ENCODE measurements at places on chromosomes 7 and 10. TPM values are rescaled to one million over a fixed set of nuclear protein-coding genes. Genes with fewer than 3 reads are reported as not detected.

CPN1 gene
- not detected for total RNA-seq

CUZD1 gene
- 0.52 TPM for total RNA-seq

TIAL1 gene
- 42.2 TPM for total RNA-seq

TMEM229A gene
- 0.07 TPM for total RNA-seq

SHTN1 gene
- 0.85 TPM for total RNA-seq
